A549 treated with AZD2906 at 1 μM for 4 hours (cell line): ENCODE measurements at places on chromosomes 11 and 22. TPM values are rescaled to one million over a fixed set of nuclear protein-coding genes. Genes with fewer than 3 reads are reported as not detected.

The PHF21B gene
- total RNA-seq, result 0.81 to 1.2 TPM (median 0.87 TPM) in 5 replicates

The C11orf87 gene
- 0.01 to 0.02 TPM (median 0.01 TPM) in 4 of 5 replicates, not detected in the other for total RNA-seq

The TAGLN gene
- 62.9 to 145 TPM (median 109 TPM) in 5 replicates for total RNA-seq

The ZBTB44 gene
- 4.7 to 7.7 TPM (median 6.6 TPM) in 5 replicates for total RNA-seq

The AMBRA1 gene
- total RNA-seq, result 15.0 to 16.3 TPM (median 15.9 TPM) in 5 replicates

The OR1S1 gene
- not detected in 5 replicates for total RNA-seq

The ABCG4 gene
- total RNA-seq, result 0.27 to 0.52 TPM (median 0.33 TPM) in 5 replicates

The C11orf91 gene
- total RNA-seq, result 0.49 to 1.2 TPM (median 1.1 TPM) in 5 replicates

The APOL1 gene
- total RNA-seq, result 14.9 to 21.3 TPM (median 17.2 TPM) in 5 replicates

The DCDC1 gene
- 0.35 to 0.91 TPM (median 0.44 TPM) in 5 replicates for total RNA-seq

The MOGAT2 gene
- not detected in 5 replicates for total RNA-seq

The TRPC6 gene
- 0.37 to 0.82 TPM (median 0.50 TPM) in 5 replicates for total RNA-seq

The PHLDA2 gene
- 81.8 to 133 TPM (median 110 TPM) in 5 replicates for total RNA-seq

The OR2AG1 gene
- total RNA-seq, result not detected in 5 replicates

The PKP3 gene
- 30.1 to 40.1 TPM (median 38.2 TPM) in 5 replicates for total RNA-seq

The OTOG gene
- total RNA-seq, result not detected in 5 replicates

The TSPAN18 gene
- 3.1 to 4.4 TPM (median 3.5 TPM) in 5 replicates for total RNA-seq

The ARHGAP20 gene
- 0.02 to 0.07 TPM (median 0.04 TPM) in 4 of 5 replicates, not detected in the other for total RNA-seq
